ENCODE measurements at places on chromosomes 6 and 20.

DNA sequence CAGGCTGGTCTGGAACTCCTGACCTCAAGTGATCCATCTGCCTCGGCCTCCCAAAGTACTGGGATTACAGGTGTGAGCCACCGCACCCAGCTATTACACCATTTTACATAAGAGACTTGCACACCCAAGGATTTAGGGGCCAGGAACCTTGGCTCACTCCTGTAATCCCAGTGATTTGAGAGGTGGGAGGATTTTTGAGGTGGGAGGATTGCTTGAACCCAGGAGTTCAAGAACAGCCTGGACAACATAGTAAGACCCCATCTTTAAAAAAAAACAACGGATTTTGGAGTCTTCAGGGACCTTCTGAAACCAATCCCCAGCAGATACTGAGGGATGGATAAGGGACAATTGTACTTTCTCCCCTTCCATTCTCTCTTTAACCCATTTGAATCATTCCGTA is 55.3 kb upstream of the PIM1 start:
- no peak for DNase-seq

GRCh38 chr6:25868436-25869183 is 5.4 kb downstream of the SLC17A3 start:
- no peak for DNase-seq

DNA sequence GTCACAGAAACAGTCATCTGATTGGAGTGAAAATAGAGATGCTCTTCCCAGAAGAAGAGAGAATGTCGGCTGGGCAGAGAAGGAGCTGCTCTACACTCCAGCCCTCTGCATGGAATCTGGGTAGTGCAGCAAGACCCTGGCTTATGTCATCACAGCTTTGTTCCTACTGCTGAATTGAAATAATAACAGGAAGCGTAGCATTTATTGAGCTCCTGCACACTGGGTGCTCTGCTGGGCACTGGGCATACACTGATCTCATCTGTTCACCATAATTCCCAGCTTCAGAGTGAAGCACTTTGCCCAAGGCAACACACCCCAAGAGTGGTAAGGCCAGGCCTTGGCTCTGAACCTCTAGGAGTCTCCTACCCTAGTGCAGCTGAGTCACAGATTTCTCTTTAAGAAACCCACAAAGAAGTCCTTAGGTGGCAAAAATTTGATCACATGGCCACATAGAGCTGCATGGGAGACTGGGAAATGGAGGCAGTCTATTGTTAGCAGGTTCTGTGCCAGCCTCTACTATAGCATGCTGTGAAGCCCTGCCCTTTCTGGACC is 3.9 kb upstream of the SDCBP2 start:
- DNase-seq = no peak

DNA sequence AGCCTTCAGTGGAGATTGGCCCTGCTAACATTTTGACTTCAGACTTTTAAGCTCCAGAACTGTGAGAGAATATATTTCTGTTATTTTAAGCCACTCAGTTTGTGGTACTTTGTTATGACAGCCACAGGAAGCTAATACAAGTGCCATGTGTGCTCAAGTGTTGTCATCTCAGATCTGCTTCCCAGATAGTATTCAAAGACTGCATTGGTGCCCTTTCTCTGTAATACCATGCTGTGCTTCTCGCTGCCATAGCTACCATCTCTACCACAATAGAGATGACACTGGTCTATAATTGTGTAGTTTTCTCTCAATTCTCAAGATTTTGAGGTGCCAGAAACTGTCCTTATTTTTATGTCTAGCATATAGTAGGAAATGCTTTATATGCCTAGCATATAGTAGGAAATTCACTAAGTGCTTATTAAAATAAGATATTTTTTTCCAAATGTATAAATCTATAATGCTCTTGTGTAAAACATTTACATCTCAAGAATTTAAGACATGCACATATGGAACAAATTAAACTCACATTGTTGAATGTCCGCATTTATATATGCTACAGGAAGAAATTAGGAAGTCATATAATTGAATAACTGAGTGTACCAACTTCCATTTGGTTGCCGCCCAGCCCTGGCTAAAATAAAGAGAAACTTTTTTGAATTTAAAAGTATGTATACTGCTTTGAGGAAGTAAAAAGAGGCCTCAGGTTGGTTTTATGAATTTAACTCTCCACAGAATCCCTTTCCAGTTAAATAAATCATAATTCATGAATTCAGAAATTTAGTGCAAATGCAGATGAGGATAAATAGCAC is 77.6 kb downstream of the TPBG start:
- DNase-seq = no peak

- DNase-seq = no peak
Observed at GRCh38 chr6:112348891-112349635, 1.9 kb downstream of the RFPL4B start.

DNA sequence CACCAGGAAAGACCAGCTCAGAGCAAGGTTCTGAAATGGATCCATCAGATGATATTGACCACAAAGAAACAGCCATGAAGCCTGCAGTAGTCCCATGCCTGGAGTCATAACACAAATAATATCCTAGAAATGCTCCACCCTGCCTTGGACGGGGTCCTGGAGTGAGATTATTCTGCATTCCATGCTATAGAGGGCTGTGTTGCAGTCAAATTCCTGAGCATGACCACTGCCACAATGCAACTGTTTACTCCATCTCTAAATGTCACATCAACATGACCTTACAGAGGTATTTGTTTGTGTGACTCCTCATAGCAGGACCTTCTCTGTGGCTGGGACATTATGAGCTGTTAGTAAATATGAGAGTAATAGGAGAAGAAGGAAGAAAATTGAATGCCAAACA is 257.5 kb upstream of the TCF21 start:
- no peak for DNase-seq

GRCh38 chr20:34043025-34043424 is 49.3 kb downstream of the RALY start:
- DNase-seq = no peak

- no peak for DNase-seq
Observed at GRCh38 chr6:135913785-135914184, 62.3 kb downstream of the PDE7B start.

- no peak for DNase-seq
Observed at GRCh38 chr20:57613481-57613921, 6.7 kb downstream of the ZBP1 start.

- DNase-seq = no peak
Observed at GRCh38 chr6:56193846-56194245, 53.5 kb downstream of the COL21A1 start.

DNA sequence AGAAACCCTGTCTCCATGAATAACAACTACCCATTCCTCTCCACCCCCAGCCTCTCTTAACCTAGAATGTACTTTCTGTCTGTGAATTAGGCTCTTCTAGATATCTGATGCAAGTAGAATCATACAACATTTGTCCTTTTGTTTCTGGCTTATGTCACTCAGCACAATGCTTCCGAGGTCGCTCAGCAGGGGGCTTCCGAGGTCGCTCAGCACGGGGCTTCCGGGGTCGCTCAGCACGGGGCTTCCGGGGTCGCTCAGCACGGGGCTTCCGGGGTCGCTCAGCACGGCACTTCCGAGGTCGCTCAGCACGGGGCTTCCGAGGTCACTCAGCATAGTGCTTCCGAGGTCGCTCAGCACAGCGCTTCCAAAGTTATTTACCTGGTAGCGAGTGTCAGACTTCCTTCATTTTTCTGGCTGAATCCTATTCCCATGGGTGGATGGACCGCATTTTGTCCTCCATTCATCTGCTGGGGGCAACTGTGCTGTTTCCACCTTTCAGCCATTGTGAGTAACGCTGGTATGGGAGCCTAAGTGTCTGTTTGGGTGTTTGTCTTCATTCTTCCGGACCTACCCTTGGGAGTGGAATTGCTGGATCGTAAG is 31.0 kb upstream of the BHLHE23 start:
- DNase-seq = no peak

DNA sequence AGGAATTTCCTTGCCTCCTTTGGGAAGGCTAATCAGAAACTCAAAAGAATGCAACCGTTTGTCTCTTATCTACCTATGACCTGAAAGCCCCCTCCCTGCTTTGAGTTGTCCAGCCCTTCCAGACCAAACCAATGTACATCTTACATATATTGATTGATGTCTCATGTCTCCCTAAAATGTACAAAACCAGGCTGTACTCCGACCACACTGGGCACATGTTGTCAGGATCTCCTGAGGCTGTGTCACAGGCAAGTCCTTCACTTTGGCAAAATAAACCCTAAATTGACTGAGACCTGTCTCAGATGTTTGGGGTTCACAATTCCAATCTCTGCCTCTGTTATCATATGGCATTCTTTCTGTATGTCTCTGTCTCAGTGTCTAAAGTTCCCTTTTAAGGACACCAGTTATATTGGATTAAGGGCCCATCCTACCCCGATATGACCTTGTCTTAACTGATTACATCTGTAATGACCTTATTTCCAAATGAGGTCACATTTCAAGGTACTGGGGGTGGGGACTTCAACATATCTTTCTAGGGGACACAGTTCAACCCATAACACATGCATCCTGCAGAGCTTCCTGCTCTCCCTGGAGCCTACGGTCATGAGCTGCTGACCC is 513.5 kb upstream of the JARID2 start:
- no peak for DNase-seq

DNA sequence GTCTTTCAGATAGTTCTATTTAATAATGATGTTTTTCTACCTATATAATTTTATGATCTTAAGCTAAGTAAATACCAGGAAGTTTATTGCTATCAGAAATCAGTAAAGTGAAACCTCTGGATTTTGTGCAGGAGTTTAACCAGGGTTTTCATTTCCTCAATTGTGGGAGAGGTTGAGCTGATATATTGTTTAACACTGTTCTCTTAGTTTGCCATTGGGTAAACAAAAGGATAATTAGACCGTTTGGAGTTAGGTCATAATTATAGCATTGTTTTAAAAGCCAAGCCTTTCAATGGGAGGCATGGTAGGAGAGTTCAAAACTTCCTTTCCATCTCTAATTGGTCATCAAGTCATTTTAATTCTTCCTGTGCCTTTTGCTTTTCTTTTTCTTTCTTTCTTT is 58.7 kb downstream of the STXBP5 start:
- DNase-seq = no peak

- DNase-seq = no peak
Observed at GRCh38 chr6:98909236-98909635, 38.5 kb downstream of the FBXL4 start.

- no peak for DNase-seq
Observed at GRCh38 chr6:90184334-90185298, 112.0 kb downstream of the BACH2 start.

- DNase-seq = no peak
Observed at GRCh38 chr6:115058414-115059211, 715.8 kb upstream of the HS3ST5 start.

GRCh38 chr6:51490101-51490500 is 597.3 kb downstream of the PKHD1 start:
- no peak for DNase-seq

GRCh38 chr6:25295651-25296050 is 16.5 kb downstream of the CARMIL1 start:
- DNase-seq = no peak

GRCh38 chr20:9409981-9410380 is 104.4 kb upstream of the LAMP5 start:
- no peak for DNase-seq

DNA sequence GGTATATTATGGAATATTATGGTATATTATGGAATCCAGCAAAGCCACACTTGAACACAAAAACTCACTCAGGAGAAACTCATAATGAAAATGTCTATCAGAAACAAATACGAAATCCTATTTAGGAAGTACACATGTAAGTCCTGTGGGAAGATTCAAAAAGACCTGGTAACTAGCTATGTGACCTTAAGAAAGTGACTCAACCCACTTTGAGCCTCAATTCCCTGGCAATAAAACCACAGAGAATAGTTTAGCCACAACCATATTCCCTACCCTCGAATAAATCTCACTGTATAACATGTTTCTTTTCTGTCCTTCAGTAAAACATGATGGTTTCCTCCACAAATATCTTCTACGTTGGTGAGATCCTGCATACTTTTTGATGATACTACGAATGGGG is 56.4 kb downstream of the ZMYND8 start:
- DNase-seq = no peak

DNA sequence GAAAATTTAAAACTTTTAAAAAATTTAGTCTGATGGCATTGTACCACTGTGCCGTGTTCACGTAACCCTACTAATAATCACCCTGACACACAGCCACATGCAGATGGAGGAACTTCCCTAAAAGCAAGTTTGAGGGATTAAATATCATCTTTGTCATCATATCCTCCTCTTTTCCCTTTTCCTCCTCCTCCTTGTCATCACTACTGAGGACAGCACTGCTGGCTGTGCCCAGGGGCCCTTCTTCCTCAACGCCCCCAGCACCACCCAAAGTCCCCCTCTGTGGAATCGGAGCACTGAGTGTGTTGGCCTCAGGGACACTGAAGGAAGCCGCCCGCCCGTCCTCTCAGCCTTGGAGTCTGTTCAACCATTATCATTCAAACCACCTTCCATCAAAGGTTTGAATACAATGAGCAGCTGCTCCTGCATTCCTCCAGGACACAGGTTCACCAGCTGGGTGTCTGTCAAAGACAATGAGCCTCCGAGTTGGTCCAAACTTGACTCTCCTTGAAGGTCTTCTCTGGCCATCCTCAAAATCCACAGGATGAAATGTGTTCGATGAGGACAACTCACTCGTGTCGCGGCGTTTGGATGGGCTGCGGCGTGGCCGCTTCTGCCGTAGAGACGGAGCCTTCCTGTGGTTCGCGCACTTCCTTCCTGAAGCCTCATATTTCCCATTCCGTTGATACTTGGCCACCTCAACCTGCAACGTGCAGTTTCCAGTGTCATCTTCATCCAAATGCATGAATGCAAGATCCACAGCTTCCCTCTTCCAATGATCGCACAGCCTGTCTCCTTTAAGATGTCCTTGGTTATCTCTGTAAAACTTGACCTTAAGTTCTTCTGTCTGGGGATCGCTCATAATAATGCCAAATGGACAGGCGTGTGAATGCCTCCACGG is 23.3 kb downstream of the NQO2 start:
- DNase-seq = no peak

DNA sequence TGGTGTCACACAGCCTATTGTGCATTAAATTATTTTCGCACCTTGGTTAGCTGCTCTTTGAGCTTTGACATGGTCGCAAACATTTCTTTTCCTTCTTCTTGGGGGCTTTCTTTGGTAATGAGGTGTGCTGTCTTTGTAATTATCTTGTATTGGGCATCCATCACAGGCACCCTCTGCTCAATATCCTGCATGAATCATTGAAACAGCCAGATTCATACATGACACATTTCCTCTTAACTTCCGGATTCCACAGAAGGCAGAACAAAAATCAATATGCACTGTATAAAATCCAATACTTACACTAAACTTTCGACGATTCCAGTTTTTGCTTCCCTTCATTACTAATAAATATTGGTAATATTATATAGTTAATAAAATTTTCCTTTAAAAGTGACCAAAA is 175.6 kb downstream of the SYNE1 start:
- DNase-seq = no peak

GRCh38 chr20:39829256-39829655 is 859.8 kb downstream of the MAFB start:
- no peak for DNase-seq
